ENCODE measurements at places on chromosomes 16 and 17. TPM values are rescaled to one million over a fixed set of nuclear protein-coding genes. Genes with fewer than 3 reads are reported as not detected.

Gene GDPD1
- total RNA-seq: 2.5 TPM

Gene CA7
- total RNA-seq: not detected

Gene ATXN7L3
- 122 TPM for total RNA-seq

Gene SMARCD2
- total RNA-seq: 151 TPM

Gene FTSJ3
- 58.9 TPM for total RNA-seq

Gene TBC1D3B
- total RNA-seq: 9.9 TPM

Gene HYDIN
- not detected for total RNA-seq

Gene BTBD17
- total RNA-seq: not detected

Gene GGA2
- 115 TPM for total RNA-seq

Data from activated CD8-positive, alpha-beta memory T cell treated with anti-CD3 and anti-CD28 coated beads, Interleukin-2, amount 10 ng/mL, durations not matched to agents 7 days and 5 days (primary cell).